Cortex of kidney (tissue), 1 donor: ENCODE measurements at places on chromosomes 2 and 18.

DNA sequence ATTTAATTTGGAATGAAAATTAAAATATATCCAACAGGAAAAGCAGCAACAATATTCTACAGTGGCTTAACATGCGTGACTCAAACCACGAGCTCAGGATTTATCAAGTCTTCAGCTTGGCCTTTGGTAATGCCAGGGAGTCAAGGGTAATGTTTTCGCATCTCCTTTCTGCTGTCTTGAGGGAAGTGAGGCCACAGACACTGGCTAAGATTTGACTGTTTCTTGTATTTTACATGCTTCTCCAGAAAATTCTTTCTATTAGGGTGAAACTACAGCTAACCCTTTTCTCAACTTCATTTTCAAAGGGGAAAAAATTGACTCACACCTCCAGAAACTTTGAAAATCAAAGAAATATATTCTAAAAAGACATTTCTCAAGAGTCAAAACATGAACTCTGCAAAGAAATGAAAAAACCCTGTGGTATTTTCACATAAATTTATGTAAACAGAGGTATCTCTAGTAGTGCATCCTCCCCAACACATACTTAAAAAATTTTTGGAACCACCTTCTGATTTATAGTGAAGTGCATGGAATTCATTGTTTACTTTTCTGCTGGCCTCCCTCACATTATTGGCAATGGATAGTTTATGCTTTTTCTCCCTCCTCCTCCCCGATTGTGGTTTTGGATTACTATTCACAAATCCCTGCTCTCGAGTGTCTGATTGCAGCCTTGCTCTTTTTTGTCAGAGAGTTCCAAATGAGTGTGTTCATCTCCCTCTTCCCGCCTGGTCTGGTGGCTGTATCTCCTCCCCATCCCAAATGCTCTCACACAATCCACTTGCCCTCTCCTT, 48.7 kb downstream of the DPP4 start:
- no peak for DNase-seq

- no peak for DNase-seq
These were observed 362.5 kb upstream of the ACVR2A start for GRCh38 chr2:147482111-147482895.

DNA sequence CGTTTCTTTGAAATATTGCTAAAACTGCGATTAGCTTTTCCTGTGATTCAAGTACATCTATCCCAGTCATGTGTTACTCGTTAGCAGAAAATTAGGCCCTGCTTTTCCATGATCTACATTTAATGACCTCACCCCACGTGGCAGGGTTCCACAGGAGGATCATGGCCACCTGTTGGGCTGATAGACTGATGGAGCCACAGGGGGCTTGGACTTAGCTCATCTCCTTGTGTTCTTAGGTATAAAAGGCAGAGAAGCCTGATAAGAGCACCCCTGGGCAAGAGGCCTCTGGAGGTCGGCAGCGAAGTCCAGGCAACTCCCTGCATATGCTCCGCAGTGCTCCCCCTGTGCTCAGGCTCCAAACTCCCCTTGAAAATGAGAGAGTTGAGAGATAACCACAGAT, 12.9 kb downstream of the FZD7 start:
- DNase-seq: no peak

- DNase-seq: no peak
These were observed 41.0 kb downstream of the CROCC2 start for GRCh38 chr2:240947176-240947575.

GRCh38 chr2:14558335-14558919, 74.1 kb upstream of the LRATD1 start:
- no peak for DNase-seq

GRCh38 chr2:209529579-209529978, 105.7 kb downstream of the MAP2 start:
- DNase-seq: no peak

- DNase-seq: no peak
These were observed 156.9 kb downstream of the LAMA1 start for GRCh38 chr18:6960656-6961055.

GRCh38 chr18:7592305-7593071, 25.4 kb downstream of the PTPRM start:
- no peak for DNase-seq

DNA sequence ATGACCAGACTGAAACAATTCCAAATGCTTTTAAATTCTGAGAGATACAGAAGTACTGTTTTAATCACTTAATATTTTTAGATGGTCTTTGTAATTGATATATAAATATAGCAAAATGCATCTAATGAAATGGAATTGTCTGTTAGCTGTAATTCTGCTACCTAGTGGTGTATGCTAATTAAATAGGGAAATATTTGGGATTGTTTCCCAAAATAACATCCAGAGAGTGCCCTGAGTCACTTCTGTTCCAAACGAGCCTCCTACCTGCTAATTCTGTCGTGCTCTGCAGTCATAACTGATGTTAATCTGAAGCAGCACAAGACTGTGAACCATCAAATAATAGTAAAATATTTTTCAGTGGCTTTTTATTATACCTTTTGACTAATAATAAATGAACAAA, 71.4 kb upstream of the NOSTRIN start:
- DNase-seq: no peak

GRCh38 chr18:111306-112014, 46.9 kb upstream of the USP14 start:
- no peak for DNase-seq

DNA sequence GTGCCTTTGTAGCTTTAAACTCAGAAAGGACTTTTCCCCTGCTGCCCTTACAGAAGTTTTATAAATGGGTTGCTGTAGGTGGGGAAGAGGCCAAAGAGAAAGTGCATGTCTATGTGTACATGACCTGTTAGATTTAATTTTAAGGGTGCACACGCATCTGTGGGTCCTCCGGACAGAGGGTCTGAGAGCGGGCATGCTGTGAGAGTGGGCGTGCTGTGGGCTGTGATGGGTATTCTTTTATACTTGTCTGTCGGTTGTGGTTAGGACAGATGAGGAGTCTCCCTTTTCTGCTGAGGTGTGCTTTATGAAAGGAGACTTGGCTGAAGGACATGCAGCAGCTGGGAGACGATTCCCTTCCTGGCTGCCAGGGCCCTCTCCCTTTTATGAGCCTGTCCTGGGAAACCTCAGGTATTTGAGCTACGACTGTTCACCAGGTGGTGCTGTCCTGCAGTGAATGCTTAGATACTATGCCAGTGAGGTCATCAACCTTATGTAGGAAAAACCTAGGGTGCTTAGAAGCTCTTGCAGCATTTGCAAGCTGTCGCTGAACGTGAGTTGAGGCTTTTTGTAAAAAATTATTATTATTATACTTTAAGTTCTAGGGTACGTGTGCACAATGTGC, 67.5 kb downstream of the TANC1 start:
- no peak for DNase-seq

DNA sequence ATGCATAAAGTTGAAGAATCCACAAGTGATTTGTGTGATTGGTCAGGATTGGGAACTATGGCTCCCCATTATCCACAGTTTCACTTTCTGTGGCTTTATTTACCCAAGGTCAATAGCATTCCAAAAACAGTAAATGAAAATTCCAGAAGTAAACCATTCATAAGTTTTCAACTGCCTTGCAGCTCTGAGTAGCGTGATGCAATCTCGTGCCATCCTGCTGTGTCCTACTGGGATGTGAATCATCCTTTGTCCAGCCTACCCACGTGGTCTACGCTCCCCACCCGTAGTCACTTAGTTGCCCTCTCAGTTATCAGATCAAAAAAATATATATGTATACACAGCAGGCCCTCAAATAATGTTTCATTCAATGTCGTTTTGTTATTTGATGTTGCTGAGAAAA, 89.0 kb upstream of the DLGAP1 start:
- no peak for DNase-seq

DNA sequence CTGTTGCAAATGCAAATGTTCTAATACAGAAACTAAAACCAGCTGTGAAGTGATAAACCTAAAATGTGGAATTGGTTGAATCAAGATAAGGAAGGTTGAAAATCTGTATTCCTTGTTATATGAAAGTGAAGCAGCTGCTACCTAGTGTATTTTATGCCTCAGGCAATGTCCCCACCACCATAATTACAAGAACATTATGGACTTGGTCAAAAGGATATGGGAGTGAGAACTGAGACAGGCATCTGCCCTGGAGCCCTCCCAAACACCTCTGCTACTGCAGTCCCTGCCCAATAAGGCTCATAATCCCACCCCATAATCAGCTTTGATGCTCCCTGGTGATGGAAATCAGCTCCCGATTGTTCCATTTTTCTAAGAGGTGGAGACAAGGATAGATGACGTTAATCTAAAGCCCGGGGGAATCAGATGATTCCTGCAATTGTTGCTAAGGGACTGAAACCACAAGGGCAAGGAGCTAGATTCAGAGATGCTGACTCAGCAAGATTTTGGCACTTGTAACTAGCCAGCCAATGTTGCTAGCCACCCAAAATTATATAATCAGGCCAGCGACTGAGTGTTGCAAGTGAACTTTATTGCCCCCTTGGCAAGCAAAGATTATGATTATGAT, 69.5 kb downstream of the EVA1A start:
- no peak for DNase-seq

GRCh38 chr2:19346983-19347618, 11.3 kb downstream of the OSR1 start:
- DNase-seq: no peak

GRCh38 chr2:75311521-75311920, 112.2 kb upstream of the TACR1 start:
- DNase-seq: no peak

GRCh38 chr2:217064234-217065011, 204.6 kb upstream of the TNP1 start:
- DNase-seq: no peak

DNA sequence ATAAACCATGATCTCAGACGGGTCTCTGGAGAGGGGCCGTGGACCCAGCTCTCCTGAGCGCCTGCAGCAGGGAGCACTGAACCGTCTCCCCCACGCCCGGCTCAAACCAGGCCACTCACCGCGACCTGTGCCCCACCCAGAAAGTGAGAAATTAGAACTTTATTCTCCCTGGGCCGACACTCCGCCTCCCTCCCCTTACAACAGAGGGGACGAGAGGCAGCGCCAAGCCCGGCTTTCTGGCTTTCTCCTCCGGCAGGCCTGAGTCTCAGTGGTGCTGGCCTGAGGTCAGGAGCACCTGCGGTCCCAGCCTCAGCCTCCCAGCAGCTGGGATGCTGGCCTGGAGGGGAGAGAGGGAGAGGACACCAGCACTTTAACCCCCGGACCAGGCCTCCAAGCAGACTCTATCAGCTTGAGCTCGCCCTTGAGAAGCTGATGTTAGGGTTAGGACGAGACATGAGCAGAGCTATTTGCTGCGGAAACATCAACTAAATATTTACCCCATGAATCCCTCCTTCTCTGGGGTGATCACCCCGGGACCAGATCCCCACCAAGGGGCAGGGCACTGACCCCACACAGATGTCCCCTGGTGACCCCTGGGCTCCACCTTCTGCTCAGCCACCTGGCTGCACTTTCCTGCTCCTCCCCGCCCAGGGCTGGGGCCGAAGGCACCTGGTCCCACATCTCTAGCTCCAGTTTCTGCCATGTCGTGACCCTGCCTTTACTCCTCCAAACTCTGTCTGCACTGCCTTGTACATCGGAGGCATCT, 856.3 kb upstream of the SALL3 start:
- no peak for DNase-seq

DNA sequence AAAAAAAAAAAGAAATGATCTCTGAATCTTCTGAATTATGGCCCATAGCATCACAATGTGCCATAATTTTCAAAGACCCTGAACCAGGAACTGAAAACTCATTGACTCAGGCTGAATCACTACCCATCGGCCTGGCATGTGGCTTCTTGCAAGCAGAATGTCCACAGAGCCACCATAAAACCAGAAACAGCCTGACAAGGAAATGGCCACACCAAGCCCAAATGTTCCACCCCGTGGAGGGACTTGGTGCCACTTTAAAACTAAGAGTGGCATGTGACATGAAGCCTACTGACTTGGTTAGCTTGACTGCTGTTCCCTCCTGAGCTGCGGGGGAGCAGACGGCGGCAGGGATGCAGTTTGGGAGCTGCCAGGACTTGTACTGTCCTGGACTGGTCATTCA, 71.2 kb upstream of the RBM44 start:
- no peak for DNase-seq

GRCh38 chr2:162022290-162022945, 51.6 kb downstream of the DPP4 start:
- DNase-seq: no peak

GRCh38 chr2:224426656-224427055, 24.7 kb upstream of the FAM124B start:
- DNase-seq: no peak

DNA sequence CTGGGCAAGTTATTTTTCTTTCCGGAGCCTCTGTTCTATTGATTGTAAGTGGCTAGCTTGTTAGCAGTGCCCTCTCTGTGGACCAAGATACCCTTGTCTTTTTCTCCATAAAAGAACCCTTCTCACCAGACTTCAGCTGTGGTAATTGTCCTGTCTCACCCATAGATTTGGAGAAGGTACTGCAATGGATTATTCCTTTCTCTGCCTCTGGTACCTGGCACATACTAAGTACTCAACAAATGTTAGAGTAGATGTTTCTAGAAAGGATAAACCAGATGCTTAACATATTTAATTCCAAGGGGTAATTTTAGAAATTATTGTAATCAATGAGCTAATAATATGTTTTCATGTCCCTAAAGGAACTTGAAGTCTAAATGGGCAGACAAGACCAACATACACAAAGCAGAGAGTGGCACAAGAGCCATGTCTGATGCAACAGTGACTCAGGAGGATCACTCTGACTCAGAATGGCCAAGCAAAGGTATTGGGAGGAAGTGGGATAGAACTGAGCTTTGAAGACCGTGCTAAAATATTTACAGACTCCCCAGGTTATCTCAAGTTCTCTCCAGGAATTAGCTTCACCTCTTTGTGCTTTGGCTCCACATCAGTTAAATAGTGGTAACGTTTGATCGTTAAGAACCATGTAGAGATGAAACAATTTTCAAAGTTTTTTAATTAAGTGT, 129.7 kb upstream of the OSR1 start:
- DNase-seq: no peak

GRCh38 chr2:6626401-6627012, 239.2 kb downstream of the CMPK2 start:
- no peak for DNase-seq

DNA sequence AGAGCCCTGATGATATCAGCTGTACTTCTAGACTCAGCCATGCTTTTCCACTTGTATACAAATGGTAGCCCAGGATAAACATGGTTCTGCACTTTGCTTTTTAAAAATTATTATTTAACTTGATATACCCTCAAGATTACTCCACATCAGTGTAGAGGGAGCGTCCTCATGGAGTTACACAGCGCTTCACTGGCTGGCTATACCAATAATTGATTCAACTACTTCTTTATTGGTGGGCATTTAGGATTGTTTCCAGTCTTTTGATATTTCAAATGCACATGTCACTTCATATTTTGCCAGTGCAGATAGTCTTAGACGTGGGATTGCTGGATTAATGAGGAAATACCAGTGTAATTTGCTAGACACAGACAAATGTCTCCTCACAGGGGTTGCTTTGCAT, 10.8 kb upstream of the NEDD4L start:
- no peak for DNase-seq
